Esophagus muscularis mucosa (tissue), 4 donors: ENCODE measurements at places on chromosomes 5 and 9.

DNA sequence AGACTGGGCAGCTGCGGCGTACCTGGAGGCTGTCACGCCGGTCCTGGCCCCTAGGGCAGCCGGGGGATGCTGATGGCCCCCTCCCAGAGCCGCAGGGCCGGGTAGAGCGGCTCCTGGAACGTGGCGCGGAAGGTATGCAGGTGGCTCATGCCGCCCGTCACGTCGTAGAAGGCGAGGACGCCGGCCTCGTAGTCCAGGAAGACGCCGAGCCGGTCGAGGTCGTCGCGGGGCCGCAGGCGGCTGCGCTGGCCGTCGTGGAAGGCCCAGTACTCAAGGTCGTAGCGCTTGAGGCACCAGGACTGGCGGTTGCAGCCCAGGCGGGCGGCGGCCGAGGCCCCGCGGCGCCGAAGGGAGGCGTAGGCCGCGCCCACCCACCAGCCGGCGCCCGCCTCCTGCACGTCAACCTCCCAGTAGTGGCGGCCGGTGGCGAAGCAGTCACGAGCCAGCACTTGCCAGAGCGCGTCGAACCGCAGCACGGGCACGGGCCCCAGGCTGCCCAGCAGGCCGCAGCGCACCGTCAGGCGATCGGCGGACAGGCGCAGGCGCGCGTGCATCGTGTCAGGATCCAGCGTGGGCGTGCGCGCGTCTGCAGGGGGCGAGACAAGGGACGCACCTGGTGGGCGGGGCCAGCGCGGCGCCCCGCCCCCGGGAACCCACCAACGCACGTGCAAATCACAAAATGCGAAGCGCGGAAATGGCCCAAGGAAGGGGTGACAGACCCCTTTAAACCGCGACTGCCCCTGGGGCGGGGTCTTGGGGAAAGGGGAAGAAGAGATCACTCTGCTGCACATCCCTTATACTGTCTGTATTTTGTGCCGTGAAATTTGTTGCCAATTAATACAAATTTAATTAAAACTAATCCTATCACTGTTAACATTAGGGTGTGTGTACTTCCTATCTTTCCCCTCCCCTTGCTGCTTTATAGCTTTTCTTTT, 31.2 kb downstream of the NANS start:
- no peak for DNase-seq

GRCh38 chr5:171201310-171201709, 107.7 kb upstream of the TLX3 start:
- DNase-seq: no peak

GRCh38 chr5:50853151-50853550, 186.7 kb downstream of the PARP8 start:
- DNase-seq: no peak

GRCh38 chr9:29449306-29449705, 1876.0 kb upstream of the C9orf72 start:
- DNase-seq: no peak

DNA sequence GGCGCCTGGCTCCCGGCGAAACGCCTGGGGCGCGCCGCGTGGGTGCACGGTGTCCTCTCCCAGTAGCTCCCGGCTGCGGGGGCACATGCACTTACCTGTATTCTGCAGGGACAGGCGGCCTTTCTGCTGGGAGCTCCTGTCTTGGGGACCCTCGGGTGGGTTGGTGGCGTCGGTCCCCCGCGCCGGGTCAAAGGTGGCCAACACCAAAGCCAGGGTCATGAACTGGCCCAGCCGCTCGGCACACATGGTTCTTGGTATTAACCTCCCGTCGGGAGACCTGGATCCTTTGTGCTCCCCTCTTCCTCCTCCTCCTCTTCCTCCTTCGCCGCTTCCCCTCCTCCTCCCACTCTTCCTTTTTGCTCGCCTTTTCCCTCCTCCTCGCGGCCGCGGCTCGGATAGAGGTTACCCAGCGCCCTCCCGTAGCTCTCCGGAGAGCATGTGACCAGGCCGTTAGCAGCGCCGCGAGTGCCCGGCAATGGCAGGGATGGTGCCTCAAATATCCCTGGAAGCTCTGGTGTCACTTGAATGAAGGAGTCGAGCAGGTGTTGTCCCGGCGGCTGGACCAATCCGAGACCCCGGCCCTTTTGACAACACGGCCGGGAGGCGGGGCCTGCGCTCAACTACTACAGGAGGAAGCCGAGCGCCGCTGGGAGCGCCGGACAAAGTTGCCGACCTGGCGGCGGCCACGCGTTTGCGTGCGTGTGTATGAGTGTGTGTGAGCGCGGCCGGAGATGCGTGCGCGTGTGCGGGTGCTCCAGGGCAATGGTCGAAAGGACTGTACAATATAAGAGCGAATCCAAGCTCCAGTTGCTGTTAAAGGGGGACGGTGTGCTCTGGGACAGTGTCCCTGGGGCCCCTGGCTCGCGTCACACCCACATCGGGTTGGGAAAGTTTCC, at the start of gene STC2:
Gene STC2 (minus strand): TSS at position 467 of the 896 bp plus-strand sequence. CDS start 221 bp downstream, at position 246.
- DNase-seq: no peak

- DNase-seq: no peak
These were observed 46.7 kb upstream of the CDKN2AIPNL start for GRCh38 chr5:134458234-134459009.

- no peak for DNase-seq
These were observed 9.7 kb downstream of the KIF20A start for GRCh38 chr5:138188626-138189025.

- no peak for DNase-seq
These were observed 34.9 kb upstream of the STOM start for GRCh38 chr9:121404906-121405305.

DNA sequence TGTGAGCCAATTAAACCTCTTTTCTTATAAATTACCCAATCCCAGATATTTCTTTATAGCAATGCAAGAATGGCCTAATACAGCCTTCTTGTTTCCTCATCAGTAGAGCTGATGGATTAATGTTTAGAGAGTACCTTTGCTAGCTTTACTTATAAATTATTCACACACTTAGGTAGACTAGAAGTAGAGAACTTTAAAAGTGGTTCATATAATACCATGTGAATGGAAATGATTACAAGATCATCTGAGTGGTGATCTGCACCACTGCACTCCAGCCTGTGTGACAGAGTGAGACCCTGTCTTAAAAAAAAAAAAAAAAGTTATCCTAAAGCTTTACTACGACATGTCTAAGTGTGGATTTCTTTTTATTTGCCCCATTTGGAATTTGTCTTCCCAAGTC, 23.2 kb upstream of the LRRTM2 start:
- DNase-seq: no peak

GRCh38 chr5:168312606-168313295, 21.3 kb downstream of the WWC1 start:
- no peak for DNase-seq
